Effector CD4-positive, alpha-beta T cell (primary cell): ENCODE measurements at places on chromosomes 3 and 15.

- no peak for DNase-seq
Observed at GRCh38 chr3:130895690-130896488, 2.0 kb downstream of the ATP2C1 start.

DNA sequence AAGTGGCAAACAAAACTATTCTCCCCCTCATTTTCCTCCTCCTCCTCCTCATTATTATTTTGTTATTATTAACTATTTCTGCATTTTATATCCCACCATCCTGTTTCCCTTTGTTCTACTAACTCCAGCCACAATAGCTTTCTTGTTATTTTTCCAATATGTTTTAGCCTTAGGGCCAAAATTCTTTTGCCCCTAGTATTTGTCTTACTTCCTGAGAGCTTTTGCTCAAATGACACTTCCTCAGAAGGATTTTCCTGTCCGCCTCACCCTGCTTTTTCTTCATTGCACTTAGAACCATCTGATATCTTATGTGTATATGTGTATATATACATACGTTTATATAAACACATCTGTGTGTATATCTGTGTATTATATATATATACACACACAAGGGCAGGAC is 32.7 kb upstream of the NUDT16 start:
- no peak for DNase-seq

DNA sequence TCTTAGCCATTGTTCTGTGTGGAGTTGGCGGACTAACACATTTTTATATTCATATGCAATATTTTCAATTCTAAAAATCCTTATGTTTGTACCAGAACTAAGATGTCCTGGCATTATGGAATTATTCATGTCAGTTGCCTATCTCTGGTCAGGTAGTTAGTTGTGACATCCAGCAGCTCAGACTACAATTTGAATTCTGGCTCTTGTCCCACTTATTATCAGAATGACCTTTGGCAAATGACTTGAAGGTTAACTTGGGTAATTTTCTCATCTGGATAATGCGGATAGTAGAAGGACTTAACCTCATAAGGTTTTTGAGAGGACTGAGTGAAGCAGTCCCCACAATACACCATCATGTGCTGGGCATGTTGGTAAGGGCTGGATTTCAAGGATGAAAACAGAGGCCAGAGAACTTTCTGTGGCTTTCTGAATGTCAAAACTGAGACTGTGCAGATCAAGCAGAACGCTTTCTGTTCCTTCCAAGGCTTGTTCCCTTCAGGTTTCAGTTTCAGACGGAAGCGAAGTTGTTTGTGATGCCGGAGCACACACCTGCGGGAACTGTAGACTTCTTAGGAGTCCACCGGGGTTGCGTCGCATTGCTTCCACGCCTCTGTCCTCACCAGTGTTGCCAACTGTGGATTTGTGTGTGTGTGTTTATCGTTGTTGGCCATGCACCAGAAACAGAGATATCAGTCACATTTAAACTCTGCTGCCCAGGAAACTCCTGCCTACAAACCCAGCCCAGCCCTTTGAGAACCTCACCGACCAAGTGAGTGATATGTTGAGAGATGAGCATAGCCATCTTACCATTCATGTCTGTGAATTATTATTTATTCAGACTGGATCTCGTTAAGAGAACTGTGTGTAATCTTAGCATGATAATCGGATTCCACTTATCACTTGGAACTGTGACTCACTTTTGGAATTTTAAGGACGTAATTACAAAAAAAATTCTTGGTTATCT is 76.0 kb downstream of the PTPRG start:
- DNase-seq, result no peak

DNA sequence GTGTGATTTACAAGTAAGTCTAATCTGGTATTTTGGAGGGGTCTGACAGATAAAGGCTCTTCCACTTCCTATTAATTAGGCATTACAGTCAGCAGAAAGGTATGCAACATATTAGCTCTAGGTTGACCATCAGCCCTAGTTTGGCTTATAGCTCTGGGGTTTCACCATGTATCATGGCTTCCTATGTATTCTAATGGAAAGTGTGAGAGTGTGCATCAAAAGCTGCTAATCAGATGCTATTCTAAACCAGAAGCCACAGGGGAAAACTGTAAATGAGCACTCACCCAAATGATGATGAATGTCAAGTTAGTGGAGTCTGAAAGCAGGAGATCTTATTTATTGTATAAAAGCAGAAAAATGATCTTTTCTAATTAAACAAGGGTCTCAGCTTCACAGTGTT is 149.2 kb upstream of the MITF start:
- DNase-seq, result no peak

GRCh38 chr3:169848741-169849140 is 21.0 kb downstream of the LRRC31 start:
- no peak for DNase-seq

DNA sequence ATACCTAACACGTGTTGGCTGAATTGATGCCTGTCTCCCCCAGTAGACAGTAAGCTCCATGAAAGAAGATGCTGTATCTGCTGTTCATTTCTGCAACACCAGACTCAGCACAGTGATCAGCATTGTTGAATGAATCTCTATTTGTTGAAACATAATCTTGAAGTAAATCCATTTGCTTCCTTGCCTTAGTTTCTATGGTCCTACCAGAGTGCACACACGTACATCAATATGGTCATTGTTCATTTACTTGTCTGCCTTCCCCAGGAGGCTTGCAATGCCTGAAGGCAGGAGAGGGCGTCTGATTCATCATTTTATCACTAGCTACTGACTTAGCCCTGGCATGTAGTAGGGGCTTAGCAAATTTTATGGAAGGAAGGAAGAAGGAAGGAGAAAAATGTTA is 19.2 kb downstream of the RBP2 start:
- DNase-seq, result no peak

- DNase-seq, result no peak
Observed at GRCh38 chr3:121995161-121996137, 26.6 kb downstream of the ILDR1 start.

GRCh38 chr3:47250309-47251060 is 32.1 kb downstream of the KIF9 start:
- DNase-seq, result no peak

- no peak for DNase-seq
Observed at GRCh38 chr3:21174461-21174860, 576.5 kb downstream of the ZNF385D start.
